ENCODE measurements at places on chromosomes 6 and 20.

DNA sequence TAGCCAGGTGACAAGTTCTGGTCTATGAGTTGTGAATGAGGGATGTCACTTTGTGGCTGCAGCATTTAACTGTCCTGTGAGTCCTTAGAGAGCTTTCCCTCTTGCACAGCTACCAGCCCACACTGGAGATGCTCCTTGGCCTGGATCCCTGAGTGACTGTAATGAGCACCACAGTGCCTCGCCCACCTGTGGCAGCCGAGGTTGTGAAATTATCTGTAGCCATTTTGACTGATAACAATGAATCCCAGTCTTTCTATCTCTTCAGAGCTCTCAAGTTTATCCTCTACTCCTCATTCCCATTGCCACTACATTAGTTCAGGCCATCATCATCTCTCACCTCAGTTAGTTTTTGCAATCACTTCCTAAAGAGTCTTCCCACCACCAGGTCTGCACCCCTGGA lies 41.3 kb upstream of the BEND3 start:
- no peak for DNase-seq

- no peak for DNase-seq
Measured at GRCh38 chr20:61758564-61759200, 307.0 kb downstream of the TAF4 start.

- no peak for DNase-seq
Measured at GRCh38 chr6:6270948-6271535, 49.4 kb downstream of the F13A1 start.

GRCh38 chr20:36063916-36064657 lies 90.5 kb upstream of the EPB41L1 start:
- DNase-seq, result no peak

DNA sequence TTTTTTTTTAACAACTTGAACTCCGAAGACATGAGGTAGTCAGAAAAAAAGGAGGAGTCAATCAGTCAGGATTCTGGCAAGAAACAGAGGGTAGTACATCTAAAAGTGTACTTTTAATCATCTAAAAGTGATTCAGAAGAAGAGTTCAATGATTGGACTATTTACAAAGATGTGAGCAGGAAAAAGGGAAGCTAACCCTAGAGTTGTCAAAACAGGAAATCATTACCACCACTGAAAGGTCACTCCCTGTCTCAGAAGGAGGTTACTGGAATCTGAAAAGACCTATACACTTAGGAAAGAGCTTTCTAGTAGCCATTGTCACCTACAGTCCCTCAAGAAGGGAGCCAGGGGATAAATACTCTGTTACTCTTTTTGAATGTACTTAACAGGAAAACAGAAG lies 16.7 kb upstream of the LMBRD1 start:
- DNase-seq, result no peak

DNA sequence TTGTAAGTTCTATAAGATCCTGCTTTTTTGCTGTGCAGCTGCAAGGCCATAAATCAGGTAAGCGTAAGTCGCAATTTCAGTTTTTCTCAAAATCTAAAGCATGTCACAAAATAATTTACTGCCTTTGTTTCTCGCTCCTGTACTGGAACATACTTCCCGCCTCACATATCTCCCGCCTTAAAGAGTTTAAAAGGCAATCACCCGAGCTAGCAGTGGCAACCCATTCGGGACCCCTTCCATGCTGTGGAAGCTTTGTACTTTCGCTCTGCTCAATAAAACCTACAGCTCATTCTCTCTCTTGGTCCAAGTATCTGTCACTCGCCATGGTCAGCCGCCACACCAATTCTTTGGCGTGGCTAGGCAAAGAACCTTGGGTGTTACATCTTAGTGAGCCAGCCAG lies 34.0 kb downstream of the CEP85L start:
- no peak for DNase-seq

GRCh38 chr20:51095633-51096521 lies 73.0 kb upstream of the KCNG1 start:
- no peak for DNase-seq

GRCh38 chr20:10247440-10247839 lies 28.8 kb downstream of the SNAP25 start:
- DNase-seq, result no peak

DNA sequence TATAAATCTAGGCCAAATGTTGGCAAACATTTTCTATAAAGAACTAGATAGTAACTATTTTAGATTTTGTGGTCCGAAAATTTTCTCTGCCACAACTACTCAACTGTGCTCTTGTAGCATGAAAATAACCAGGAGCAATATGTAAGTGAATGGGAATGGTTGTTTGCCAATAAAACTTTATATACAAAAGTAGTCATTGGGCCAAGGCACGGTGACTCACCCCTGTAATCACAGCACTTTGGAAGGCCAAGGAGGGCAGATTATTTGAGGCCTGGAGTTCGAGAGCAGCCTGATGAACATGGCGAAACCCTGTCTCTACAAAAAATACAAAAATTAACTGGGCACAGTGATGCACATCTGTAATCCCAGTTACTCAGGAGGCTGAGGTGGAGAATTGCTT lies 617.1 kb downstream of the EPM2A start:
- no peak for DNase-seq

DNA sequence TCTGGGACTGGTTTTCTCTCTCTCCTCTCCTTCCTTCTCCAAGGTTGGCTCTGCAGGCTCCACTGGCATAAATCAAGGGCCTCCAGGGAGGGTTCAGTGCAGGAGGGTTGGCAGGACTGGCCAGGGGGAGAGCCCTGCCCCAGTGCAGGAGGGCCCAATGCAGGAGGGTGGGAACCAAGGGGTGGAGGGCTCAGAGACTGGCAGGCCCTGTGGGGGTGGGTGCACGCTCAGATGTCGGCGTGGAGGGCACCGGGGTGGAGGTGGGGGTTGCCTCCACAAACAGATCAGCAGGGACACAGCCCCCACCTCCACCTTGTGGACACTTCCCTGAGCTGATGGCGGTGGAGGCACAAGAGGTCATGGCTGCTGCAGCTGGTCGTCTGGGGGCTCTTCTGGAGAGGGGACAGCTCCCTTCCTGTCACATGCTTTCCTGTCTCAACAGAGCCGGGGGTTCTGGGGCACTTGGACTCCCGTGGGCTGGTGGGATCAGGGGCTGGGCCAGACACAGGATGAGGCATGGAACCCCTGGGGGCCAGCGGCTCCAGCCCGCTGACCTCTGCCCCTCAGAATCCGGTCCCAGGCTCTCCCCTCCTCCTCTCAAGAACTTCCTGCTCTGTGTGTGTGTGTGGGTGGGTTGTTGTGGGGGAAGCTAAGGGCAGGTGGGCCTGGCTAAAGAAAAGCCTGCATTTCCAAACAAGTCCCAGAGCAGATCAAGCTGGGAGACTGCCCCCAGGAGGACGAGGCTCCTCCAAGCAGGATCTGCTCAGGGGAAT lies 2.7 kb upstream of the ABHD16B start:
- no peak for DNase-seq

DNA sequence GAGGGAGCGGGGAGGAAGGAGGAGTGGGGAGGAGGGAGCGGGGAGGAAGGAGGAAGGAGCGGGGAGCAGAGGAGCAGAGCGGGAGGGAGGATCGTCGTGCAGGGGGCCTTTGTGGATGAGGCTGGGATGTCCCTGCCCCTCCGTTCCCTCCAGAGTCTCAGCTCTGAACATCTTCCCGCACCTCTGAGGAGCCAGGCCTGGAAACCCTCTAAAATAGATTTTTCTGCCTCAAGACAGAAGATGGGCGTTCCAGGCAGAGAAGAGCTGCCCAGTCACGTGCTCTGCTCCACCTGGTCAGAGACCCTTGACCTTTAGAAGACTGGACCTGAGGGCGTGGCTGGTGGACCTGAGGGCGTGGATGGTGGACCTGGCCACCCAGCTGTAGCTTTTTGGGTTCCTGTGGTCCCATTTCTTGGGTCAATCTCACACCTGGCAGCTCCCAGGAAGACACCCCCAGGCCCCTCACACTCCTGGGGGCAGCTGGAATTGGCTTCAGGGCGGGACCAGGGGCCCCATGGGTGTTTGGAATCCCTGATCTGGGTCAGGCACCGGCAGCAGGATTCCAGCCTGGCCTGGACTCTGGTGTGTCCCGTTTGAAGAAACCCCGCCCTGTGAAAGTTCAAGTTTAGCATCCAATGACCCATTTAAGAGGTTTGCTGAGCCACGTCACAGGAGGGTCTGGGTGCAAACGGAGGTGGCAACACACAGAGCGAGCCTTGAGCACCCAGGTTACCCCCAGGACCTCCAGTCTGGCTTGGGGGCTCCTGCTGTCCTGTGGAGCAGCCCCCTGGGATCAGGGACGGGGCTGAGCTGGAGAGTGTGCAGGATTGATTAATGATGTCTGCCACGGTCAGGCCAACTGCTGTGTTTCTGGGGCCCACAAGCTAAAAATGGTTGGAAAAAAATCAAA lies 96.9 kb upstream of the BHLHE23 start:
- no peak for DNase-seq

DNA sequence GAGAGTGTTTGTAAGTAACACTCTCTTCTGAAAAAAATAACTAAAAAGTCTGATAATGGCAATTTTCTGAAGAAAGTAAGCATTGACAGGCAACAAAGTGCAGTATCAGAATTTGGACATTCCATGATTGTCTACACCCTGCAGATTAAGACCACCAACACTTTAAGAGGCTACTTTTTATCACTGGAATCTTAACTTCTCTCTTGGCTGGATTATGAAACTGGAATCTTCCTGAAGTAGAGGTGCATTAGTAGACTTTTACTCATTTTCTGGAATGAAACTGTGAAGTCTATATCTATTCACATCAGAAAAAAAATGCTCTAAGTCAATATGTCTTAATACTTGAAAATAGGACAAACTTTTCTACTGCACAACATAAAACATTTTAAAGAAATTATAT lies 547.5 kb downstream of the COL12A1 start:
- no peak for DNase-seq

DNA sequence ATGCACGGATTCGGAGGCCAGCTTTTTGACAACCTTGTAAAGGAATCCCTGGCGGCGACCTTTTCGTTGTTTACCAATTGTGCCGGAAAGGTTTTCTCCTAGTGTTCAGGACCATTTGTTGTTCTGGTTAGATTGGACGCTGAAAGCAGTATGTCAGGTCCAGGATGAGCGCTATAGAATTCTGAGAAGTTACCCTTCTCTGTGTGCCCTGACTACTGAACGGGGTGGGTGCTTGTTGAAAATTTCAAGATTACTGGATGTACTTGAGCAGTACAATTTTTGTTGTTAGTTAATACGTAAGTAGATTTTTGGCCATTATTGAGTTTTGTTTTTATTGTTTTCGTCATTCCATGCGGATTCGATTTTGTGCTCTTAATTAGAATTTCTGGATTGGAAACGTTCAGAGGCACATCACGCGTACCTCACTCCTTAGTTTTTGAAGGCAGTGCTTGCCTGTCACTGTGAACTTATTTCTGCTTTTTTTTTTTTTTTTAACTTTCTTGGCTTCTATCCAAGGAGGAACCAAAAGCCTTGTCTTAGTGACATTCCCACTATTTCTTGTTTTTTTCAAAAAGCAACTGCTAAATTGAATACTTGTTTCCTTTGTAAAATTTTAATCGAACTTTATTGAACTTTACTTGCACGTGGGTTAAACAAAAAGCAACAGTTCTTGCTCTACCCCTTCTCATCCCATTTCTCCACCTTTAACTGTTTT lies 898 bp downstream of the XRN2 start:
- no peak for DNase-seq

GRCh38 chr6:90098001-90098531 lies 198.6 kb downstream of the BACH2 start:
- no peak for DNase-seq

GRCh38 chr6:79538106-79538971 lies 1.1 kb upstream of the LCA5 start:
- no peak for DNase-seq

DNA sequence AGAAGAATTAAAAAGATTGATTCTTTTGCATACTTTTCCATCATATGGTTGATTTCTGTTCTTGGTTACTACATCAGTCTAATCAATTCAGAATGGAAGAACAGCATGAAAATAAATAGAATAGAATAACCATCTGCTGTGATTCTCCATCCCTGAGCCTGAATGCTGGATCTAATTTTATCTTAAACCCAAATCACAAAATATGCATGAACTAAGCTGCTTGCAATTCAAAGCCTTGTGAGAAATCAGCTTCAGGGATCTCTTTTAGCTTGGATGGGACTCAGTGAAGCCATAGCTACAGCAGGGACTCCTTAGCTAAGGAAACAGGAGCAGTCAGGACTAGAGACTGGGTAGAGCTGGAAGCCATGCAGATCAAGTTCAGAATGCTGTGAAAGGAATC lies 74.1 kb downstream of the TPBG start:
- no peak for DNase-seq

- DNase-seq, result no peak
Measured at GRCh38 chr6:88493717-88494116, 327.6 kb upstream of the CNR1 start.

- no peak for DNase-seq
Measured at GRCh38 chr20:48793776-48794175, 34.0 kb downstream of the PREX1 start.

DNA sequence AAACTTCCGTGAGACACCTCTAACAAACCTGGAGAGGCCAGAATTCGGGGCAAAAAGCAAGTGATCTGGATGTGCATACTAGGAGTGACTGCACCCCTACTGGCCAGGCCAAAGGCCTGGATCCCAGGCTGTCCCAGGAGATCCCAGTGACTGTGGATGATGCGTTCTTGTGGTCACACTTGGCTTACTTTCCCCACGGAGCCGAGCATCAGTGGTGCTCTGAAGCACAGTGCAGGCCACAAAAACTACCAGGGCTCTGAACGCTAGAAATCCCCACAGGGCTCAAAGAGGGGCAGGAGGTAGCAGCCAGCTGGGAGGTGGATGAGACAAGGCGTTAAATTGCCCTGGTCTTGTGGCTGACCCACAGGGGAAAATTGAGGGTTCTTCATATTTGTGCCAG lies 7.1 kb downstream of the TRIM26 start:
- no peak for DNase-seq

- DNase-seq, result no peak
Measured at GRCh38 chr20:35887393-35888064, 66.8 kb downstream of the SCAND1 start.

- no peak for DNase-seq
Measured at GRCh38 chr6:134347885-134348805, 30.2 kb upstream of the SGK1 start.

- DNase-seq, result no peak
Measured at GRCh38 chr6:140537211-140537610, 1162.8 kb upstream of the CITED2 start.

GRCh38 chr6:160005861-160006540 lies 37.1 kb downstream of the IGF2R start:
- peak; percentile 40 for DNase-seq

- DNase-seq, result peak; percentile 80
Measured at GRCh38 chr20:59495894-59496510, 108.3 kb upstream of the PHACTR3 start.

Data from WTC11 (cell line).